ENCODE measurements at places on chromosomes 13 and 19.
A peak's percentile ranks its signal among the peaks of the same experiment; 100 is the strongest.

DNA sequence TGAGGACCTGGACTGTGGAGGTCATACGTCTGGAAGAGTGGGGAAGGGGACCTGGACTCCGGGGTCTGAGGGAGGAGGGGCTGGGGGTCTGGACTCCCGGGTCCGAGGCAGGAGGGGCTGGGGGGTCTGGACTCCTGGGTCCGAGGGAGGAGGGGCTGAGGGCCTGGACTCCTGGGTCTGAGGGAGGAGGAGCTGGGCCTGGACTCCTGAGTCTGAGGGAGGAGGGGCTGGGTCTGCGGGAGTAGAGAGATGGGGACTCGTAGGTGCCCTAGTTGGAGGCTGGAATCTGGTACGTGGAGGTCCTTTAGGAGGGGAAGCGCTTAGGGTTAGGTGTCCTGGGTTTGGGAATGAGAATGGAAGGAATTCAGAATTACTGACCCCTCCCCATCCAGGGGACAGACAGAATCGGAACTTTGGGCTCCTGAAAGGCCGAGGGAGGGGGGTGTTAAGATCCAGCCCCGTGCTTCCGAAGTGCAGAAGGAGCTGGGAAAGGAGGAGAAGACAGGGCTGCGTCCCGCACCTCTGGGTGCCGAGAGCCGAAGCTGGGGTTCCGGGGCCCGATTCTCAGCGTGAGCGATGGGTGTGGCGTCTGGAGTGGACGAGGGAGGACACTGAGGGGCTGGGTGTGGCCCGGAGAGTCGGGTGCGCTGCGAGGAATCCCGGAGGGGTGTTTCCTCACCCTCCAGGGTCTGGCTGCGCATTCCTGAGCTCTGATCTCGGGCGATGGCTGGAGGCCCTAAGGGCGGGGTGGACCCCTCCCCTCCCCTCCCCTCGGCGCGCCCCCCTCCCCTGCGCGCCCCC lies 608 bp downstream of the MYADM start:
- DNase-seq, result peak; percentile 71

- DNase-seq, result peak; percentile 22
Observed at GRCh38 chr13:23323946-23324709, 109.4 kb downstream of the SACS start.

GRCh38 chr19:19342086-19343015 lies 21.7 kb downstream of the MAU2 start:
- peak; percentile 27 for DNase-seq

DNA sequence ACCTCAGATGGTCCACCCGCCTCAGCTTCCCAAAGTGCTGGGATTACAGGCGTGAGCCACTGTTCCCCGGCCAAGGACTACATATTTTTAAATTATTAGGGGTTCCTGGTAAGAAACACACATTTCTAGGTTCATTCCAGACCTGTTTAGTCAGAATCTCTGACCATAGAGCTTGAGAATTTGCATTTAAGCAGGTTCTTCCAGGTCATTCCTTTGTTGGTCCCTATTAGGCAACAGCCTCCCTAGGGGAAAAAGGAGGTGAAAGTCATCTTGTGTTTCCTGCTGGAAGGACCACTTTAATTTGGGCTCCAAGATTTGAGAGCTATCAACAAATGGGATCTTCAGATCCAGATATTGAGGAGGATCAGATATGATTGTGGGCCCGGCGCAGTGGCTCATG lies 16.3 kb downstream of the S1PR2 start:
- peak; percentile 74 for DNase-seq

DNA sequence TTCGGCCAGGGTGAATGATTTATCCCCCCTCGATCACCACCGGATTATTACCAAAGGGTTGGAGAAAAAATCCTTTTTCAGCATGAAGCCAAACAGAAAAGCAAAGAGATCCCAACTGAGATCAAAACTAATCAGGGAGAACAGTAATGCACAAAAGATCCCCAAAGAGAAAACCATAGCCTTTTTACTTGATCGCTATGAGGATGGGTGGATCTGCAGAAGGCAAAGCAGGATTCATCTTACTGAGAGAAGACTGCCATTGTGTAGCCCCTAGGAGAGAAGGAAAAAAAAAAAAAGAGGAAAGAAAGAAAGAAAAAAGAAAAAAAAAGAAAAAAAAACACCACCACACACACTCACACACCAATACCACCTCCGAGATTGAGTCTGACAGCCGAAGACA lies at the start of gene FGF14:
TSS of gene FGF14 (minus strand) at position 283 of the 400 bp plus-strand sequence.
- no peak for DNase-seq

- DNase-seq, result no peak
Observed at GRCh38 chr13:40564342-40565001, 102.0 kb downstream of the FOXO1 start.

DNA sequence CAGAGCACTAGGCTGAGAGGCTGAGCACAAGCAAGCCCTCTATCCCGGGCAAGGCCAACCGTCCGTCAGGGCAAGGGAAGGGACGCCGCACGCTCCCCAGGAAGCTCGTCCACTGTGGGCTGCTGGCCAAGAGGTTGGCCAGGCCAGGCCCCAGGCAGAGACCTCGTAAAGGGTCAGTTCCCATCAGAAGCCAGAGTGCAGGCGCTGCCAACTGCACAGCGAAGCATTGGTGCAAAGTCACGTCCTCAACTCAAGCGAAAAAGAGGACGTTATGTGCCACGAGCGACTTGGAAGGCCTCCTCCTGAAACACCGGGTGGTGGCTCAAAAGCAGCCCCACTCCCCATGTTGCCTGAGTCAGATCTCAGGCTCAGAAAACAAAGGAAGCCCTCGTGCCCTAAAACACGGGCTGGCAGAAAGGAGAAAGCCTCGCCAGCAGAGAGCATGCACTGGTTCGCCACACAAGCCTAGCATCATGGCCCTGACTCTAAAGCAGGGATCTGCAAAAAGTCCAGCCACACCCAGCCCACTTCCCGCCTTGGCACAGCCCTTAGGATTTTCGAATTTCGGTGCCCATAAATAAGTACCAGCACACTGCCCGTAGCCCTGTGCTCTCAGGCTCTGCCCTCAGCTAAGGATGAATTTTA lies 4.7 kb downstream of the AKAP8 start:
- DNase-seq, result no peak

DNA sequence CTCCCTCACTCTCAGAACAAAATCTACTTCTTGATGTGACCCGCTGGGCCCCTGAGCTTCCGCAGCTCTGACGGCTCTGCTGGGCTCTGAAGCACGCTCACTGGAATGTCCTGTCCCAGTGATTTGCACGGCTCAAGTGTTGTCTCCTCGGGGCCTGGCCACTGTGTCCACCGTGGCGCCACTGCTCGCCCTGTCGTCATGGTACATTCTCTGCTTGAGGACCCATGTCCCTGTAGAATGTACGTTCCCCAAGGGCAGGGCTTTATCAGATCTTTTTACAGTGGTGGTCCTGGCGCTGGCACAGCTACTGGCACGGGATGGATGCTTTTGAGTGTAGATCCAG lies 12.1 kb downstream of the KLHL26 start:
- DNase-seq, result no peak

DNA sequence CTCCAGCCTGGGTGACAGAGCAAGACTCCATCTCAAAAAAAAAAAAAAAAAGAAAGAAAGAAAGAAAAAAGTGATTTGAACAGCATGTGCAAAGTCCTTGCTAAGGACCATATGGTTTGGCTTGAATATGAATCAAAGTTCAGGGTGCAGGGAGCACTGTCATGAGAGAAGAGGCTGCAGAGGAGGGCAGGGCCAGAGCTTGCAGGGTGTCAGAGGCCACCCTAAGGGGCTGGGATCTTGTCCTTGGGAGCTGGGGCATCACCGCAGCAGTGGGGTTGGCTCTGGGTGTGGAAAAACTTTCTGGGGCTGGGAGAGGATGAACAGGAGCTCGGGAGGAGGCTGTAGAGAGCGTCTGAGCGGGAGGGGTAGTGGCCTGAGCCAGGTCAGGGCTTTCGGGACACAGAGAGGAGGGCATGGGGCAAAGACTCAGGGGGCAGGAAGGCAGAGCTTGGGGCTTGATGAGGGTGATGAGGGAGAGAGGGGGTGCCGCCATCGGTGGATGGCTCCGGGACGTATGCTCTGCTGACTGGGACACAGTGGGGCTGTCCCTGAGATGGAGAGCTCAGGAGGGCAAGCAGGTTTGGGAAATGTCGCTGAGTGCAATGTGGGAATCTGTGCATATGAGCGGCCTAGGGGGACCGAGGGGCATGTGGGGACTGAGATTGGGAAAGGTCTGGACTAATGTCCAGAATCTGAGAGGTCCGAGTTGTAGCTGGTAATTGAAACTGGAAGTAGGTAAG lies 3.0 kb downstream of the TRPM4 start:
- no peak for DNase-seq

- DNase-seq, result no peak
Observed at GRCh38 chr19:49409441-49410029, 13.7 kb downstream of the PTH2 start.

DNA sequence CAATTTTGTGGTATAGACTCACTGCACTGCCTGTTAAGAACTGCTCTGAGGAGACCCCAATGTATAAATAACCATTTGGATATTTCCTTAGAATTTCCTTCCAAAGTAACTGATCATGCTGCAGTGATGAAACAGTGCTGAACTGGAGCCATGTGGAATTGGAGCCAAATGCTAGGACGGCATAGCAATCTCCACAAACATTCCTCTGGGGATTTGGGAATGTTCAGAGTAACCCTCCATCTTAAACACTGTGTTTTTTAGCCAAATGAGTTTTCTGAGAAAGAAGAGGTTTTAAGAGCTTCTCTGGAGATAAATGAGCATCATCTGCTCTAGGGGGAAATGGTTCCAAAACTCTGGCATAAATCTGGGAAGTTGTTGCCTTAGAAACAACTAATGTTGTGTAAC lies 98.2 kb downstream of the OLFM4 start:
- DNase-seq, result peak; percentile 95

- no peak for DNase-seq
Observed at GRCh38 chr19:13150931-13151604, 857 bp downstream of the IER2 start.

DNA sequence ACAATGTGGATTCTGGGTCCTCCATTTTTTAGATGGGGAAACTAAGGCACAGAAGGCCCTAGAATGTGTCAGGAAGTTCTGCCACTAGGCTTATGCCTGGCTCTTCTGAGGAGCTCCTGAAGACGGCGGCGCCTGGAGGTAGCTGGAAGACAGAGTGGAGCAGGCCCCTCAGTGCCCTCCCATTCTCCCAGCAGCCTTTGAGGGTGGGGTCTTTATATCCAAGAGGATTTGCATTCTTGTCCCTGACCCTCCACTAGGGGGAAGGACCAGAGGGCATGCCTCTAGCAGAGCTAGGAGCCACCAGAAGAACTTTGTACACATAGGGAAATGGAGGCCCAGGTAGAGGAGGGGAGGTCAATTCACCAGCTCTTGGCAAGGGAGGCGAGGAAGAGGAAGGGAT lies 9.4 kb downstream of the CELF5 start:
- no peak for DNase-seq

- DNase-seq, result no peak
Observed at GRCh38 chr13:113627136-113627535, 30.9 kb downstream of the ATP4B start.

GRCh38 chr19:1850809-1851653 lies 2.7 kb upstream of the REXO1 start:
- DNase-seq, result no peak

- no peak for DNase-seq
Observed at GRCh38 chr19:15507068-15508034, 974 bp upstream of the CYP4F22 start.

GRCh38 chr13:45863709-45864590 lies 12.4 kb upstream of the SIAH3 start:
- DNase-seq, result no peak

- no peak for DNase-seq
Observed at GRCh38 chr13:38914070-38914469, 76.6 kb downstream of the STOML3 start.

DNA sequence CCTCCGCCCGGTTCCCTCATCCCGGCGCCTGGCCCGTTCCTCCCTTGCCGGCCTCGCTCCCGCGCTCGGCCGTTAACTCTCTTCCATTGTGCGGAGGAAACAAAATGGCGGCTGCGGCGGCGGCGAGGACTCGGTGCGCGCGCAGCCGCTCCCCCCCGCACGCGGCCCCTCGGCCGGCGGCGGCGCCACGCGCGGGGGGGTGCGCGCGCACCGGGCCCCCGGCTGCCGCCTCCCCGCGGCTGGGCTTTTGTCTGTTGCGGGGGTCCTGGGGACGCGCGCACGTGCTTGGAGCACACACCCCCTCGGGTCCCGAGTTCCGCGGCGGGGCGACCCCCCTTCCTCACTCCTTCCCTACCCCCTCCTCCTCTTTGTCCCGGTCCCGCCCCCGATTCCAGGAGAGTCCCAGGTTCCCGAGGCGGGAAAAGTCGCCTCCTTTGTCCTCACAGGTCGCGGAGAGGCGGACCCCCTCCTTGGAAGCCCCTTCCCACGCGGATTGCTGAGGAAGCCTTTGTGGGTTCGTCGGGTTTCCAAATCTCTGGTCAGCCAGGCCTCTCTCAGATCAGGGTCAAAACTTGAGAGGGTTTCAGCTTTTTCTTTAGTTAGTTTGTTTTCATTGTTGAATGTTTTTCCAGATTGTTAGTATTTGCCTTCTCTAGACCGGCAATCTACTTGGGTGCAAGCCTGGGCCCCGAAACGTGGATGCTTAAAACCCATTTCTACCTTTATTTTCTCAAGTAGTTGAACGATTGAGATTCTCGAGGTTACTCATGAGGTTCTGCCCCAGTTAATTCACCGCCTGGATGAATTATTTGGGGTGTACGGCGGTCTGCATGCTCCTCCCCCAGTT lies 687 bp downstream of the ILF3 start:
- peak; percentile 54 for DNase-seq

- no peak for DNase-seq
Observed at GRCh38 chr19:8245869-8246835, 37.0 kb downstream of the CERS4 start.

GRCh38 chr19:15453906-15454860 lies 4.4 kb upstream of the WIZ start:
- no peak for DNase-seq

GRCh38 chr19:543910-544608 lies at the start of gene GZMM:
Gene GZMM (plus strand): TSS chr19:544053. CDS start chr19:544072, 19 bp downstream.
- no peak for DNase-seq

DNA sequence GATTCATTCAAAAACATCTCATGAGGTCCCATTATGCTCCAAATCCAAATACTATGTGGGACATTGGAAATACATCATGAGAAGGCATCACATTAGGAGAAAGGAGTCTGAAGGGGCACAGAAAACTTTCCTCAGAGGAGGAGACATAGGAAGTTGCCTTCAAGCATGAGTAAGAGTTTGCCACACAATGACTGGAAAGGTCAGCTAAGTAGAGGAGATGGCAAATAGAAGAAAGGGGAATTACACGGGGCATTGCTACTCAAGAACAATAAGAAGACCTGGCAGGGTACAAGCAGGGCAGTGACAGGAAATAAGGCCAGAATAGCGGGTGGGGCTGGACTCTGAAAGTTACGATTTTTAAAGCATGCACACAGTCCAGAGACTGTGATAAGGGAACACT lies 231.6 kb downstream of the SPRY2 start:
- DNase-seq, result no peak

DNA sequence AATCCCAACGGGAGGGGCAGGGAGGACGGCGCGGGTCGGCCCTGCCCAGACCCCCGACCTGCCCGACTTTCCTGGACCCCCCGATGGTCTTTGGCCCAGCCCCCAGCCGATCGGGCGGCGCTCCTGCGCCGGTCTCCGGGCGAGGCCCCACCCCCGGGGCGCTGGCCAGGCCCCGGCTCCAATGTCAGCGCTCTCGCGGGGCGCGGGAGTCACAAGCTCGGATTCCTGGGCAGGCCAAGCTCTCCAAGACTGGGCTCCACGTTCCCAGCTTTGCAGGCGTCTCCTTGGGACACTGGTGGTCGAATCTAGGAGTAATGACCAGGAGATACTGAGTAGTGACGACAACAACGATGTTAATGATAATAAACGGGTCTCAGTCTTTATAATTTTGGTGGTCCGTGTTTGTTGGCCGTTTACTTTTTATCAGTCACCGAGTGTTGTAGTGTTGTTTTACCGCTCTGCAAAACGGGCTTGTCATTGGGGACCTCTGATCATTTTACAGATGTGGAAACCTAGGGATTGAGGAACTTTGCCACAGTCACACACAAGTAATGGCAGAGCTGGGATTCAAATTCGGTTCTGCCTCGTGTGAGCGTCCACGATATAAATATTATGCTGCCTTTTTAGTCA lies 545 bp downstream of the RAD23A start:
- peak; percentile 83 for DNase-seq

Data from fibroblast of skin of right biceps (primary cell).